GM04504 (cell line): ENCODE measurements at places on chromosomes 5 and 9.

- DNase-seq: no peak
Observed at GRCh38 chr9:117093891-117094844, 320.7 kb downstream of the ASTN2 start.

GRCh38 chr5:41785061-41785460 lies 85.2 kb downstream of the OXCT1 start:
- DNase-seq: no peak

- DNase-seq: no peak
Observed at GRCh38 chr9:102273952-102274351, 535.5 kb upstream of the GRIN3A start.

DNA sequence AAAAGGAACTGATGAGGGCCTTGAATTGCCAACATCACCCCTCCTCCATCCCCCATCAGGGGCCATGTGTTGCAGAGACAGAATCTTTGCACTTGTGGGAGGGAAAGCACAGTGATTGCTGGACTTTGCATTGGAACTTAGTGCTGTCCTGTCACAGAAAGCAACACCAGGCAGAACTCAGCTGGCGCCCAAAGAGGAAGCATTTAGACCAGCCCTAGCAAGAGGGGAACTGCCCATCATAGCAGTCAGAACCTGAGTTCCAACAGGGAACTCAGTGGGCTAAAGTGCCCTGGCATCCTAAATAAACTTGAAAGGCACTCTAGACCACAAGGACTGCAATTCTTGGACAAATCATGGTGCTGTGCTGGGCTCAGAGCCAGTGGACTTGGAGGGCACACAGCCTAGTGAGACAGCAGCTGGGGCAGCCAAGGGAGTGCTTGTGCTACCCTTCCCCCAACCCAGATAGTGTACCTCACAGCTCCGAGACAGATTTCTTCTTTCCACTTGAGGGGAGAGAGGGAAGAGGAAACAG lies 128.1 kb downstream of the ACTL7B start:
- DNase-seq: no peak

- DNase-seq: no peak
Observed at GRCh38 chr9:116327701-116328405, 174.3 kb downstream of the PAPPA start.

GRCh38 chr5:167415779-167416746 lies 875.4 kb upstream of the WWC1 start:
- no peak for DNase-seq

DNA sequence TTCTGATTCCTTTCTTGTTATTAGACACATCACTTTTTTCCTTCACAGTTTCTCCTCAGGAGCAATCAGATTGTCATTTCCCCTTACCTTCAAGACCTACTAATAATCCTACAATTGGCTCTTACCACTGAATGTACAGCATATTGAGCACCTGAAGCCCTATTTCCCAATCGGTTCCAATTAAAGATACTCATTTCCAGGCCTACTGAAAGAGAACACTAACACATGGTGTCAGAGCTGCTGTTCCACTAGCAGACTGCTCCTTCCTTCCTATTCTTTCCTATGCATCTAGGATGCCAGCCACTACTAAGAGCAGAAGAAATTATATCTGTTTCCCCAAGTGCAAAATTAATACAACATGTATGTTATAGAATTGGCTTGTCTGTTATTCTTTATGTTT lies 34.6 kb downstream of the SKIC3 start:
- no peak for DNase-seq
